EH (cell line): ENCODE measurements at places on chromosomes 3 and 15.

- DNase-seq: peak; percentile 74
These were observed 308.6 kb upstream of the WNT5A start for GRCh38 chr3:55795746-55796145.

GRCh38 chr3:186603159-186603558 lies 9.7 kb upstream of the AHSG start:
- no peak for DNase-seq

DNA sequence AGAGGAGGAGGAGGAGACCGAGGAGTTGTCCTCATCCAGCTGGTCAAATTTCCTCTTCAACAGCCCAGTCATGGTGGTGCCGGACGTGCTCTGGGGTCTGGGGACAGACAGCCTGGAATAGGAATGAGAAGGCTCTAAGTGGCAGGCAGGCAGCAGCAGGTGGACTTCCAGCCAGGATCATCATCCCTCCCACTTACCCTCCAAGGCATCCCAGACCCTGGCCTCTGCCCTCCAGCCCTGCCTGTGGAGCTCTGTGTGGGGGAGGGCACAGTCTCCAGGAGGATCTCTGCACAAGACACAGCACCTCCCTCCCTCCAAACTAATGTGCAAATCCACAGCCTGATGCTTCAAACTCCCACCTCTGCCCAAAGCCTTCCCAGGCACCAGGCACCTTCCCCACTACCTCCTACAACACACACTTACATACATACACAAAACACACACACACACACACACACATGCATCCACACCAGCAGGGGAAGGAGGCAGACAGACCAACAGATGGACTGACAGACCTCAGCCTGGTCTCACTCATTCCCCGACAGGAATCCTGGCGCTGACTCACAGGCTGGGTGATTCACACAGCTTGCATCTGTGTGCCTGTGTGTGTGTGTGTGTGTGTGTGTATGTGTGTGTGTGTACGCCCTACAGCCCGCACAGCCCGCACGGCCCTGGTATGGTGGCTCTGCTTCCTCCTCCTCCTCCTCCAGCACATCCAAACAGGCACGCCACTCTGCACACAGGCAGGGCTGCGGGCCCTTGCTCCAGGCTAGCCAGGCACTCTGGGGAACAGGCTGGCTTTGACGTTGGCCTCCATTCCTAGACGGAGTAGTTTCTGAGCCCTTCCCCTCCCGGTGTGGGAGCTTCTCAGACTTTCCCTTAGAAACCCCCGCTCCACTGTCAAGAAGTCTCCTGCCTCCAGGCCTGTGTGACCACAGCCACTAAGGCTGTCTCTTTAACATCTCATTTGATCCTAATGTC lies 6.5 kb downstream of the CSRNP1 start:
- peak; percentile 98 for DNase-seq

DNA sequence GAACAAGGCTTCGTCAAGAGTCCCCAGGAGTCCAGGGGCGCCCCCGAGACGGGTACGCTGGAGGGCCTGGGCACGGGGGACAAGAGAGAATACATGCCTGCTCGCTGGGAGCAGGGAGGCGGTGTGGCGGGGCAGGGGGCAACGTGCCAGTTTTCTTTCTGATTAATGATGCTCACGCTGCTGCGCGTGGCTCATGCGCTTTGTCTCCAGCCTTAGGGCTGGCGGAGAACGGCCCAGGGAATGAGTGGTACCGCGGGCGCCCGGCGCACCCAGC lies 408 bp upstream of the ARPP21 start:
- no peak for DNase-seq

DNA sequence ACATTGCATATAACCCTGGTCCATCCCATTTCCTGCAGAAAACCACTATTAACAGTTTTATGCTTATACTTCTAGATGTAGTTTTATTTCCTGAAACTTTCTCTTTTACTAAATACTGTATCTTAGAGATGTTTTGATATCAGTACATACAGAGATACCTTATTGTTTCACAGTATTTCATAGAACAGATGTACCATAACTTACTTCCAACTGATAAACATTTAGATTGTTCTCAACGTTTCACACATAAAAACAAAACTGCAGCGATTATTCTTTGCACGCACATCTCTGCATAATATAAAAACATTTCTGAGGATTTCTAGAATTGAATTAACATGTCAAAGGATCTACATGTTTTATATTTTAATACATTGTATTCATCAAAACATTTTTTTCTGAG lies 2.6 kb downstream of the ZNF80 start:
- no peak for DNase-seq

DNA sequence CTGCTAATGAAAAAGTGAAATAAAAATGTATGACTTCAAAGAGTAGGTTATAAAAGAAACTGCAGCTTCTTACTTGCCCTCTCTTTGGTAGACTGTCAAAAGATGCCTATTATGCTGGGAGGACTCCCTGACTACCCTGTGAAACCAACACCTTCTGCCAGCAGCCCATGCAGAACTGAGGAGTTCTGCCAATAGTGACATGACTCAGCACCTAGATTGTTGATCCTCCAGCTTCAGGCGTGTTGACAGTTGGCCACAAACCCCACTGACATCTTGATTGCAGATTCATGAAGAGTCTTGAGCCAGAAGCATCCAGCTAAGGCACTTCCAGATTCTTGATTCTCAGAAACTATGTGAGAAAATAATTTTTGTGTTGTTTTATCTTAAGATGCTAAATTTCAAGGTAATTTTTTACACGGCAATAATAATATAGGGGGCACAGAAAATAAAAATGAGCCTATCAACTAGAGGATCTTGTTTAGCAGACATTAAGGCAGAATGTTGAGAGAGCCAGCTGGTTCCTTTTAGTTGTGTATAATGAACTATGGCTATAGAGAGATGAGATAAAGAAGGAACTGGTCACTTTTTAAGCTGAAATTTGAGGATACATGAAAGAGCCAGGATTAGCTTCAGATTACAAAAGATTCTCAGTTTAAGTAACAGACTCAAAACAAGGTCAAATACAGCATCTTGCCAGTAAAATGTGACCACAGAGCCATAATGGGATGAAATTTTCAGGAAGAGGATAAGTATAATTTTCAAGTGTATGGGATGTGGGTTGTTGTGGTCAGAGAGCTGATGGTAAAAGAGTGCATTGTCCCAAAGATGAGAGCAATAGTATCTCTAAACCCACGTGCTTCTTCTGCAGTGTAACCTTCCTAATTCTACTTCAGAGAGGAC lies 588.7 kb upstream of the CBLB start:
- peak; percentile 91 for DNase-seq

DNA sequence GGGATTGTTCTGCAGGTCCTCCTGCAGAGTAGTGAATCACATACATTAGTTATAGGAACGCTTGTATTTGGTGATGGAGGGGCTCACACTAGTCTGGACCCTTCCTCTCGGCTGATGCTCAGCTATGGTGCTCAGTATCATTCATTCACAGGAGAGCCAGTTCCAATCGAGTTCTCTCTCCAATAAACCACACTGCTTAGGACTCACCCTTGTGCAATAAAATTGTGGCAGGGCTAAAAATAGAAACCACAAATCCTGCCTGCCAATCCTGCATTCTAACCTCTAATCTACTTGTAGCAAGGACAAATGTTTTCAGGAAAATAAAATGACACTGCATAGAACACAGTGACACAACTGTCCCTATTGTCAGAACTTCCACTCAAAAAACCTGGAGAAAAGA lies 138.4 kb upstream of the TBL1XR1 start:
- DNase-seq: peak; percentile 76

GRCh38 chr3:162302983-162303624 lies 806.5 kb downstream of the OTOL1 start:
- peak; percentile 1 for DNase-seq

DNA sequence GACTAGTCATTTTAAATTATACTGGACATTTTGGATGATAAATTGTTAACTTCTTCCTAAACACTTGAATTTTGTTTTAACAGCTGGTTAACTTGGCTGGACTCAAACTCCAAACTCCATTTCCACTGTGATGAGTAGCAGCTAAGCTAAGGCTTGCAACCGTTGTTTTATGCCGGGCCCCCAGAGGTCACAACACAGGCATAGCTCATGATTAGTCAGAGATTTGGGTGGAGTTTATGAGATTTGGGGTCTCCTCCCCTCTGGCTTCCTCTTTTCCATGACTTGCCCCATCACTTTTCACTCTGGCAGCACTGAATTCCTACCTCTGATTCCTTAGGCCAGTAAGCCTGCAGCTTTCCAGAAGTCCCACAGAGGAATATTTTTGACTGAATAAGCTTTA lies 12.8 kb downstream of the THAP10 start:
- DNase-seq: peak; percentile 82

DNA sequence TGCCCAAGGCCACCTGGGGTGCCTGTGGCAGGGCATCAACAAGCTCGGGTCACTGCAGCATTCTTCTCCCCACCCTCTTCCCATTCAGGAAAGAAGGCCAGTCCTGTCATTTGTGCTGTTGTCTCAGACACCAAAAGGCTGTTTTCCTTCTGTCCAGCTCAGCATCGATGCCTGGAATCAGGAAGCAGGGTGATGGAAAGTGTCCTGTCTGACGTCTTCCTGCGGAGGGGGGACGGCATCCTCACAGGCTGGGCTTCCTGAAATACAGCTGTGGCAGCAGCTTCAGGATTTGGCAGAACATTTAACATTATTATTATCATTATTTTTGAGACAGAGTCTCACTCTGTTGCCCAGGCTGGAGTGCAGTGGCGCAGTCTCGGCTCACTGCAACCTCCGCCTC lies 33.0 kb upstream of the ANKDD1A start:
- no peak for DNase-seq

DNA sequence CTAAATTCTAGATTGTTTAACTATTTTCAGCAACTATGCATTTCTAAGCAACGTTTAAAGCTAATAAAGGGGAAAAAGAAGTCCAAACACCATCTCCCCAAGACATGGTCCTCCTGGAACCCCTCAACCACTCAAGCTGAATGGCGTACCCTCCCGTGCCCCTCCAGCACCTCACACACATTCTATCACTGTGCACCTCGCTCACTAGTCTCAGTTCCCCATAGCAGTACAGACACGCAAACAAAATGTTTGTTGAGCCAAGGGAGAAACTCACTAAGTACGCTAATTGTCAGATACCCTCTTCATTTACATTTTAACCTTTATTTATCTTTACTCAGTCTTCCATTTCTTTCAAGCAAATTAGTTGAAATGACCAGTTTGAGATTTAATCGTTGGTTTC lies 48.8 kb downstream of the ACAP2 start:
- DNase-seq: no peak

DNA sequence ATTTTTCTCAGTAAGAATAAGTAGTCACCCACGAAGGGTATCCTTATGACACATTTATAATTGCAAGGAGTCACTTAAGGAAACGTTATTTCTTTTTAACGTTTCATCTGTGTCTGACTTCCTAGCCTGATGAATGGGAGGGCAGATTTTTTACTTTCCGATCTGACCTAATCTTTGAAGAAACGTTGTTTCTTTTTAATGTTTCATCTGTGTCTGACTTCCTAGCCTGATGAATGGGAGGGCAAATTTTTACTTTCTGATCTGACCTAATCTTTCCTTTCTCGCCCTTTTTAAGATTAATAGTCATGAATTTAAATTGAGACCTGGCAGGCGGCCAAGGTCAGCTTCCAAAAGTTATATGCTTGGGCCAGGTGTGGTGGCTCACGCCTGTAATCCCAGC lies 3.0 kb upstream of the KLHL6 start:
- DNase-seq: no peak

- peak; percentile 99 for DNase-seq
These were observed 121.0 kb downstream of the GREM1 start for GRCh38 chr15:32838820-32839219.

GRCh38 chr3:88809993-88810392 lies 297.4 kb upstream of the EPHA3 start:
- peak; percentile 35 for DNase-seq

DNA sequence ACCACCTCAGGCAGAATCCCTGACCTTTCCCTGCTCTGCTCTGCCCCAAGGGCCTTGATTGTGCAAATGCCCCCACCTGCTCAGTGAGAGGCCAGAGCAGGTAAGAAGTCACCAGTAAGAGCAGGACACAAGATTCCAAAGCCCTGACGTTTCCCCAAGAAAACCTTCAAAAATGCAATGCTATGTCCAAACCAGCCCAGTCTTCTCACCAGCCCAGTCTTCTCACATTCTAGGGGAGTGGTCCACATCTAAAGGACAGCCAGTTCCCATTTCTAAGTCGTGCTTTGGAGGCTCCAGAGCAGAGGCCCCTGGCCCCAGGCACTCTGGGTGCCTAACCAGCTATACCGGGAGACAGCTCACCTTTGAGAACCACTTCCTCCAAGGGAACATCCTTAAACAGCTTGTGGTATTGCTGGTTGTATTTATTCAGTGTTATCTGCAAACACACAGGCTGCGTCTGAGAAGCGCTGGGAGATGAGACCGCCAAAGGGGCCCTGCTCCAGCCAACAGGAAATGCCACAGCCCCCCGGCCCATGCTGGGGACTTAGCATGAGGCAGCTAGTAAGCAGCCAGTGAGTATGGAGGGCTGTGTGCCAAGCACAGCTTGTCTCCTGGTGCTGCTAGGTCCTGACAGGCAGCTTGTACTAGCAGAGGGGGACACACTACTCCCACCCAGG lies 29.3 kb downstream of the GRAMD2A start:
- peak; percentile 46 for DNase-seq
